ENCODE measurements at places on chromosomes 16 and 17.

DNA sequence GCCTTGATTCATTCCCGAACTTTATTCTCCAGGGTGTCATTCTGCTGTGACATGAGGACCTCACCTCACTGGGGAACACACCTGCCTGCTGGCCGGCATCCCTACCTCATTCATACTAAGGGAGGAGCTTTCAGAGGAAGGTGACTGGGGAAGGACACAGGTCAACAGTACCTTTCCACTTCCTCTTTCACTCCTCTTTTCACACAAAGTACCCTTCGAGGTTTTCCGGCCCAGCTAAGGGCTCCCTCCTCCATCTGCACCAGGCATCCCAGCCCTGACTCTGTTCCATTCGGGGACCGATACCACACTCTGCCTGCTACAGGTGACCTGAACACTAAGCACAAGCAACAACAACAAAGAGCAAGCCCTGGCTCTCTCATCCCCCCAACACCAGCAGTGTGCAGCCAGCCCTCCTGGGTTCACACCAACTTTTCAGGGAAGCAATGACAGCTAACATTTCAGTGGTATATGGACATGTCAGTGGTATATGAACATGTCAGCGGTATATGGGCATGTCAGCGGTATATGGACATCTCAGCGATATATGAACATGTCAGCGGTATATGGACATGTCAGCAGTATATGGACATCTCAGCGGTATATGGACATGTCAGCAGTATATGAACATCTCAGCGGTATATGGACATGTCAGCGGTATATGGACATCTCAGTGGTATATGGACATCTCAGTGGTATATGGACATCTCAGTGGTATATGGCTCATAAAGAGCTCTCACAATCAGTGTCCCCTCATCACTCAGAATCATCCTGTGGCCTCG is 16.0 kb downstream of the TRIM25 start:
- DNase-seq: no peak

DNA sequence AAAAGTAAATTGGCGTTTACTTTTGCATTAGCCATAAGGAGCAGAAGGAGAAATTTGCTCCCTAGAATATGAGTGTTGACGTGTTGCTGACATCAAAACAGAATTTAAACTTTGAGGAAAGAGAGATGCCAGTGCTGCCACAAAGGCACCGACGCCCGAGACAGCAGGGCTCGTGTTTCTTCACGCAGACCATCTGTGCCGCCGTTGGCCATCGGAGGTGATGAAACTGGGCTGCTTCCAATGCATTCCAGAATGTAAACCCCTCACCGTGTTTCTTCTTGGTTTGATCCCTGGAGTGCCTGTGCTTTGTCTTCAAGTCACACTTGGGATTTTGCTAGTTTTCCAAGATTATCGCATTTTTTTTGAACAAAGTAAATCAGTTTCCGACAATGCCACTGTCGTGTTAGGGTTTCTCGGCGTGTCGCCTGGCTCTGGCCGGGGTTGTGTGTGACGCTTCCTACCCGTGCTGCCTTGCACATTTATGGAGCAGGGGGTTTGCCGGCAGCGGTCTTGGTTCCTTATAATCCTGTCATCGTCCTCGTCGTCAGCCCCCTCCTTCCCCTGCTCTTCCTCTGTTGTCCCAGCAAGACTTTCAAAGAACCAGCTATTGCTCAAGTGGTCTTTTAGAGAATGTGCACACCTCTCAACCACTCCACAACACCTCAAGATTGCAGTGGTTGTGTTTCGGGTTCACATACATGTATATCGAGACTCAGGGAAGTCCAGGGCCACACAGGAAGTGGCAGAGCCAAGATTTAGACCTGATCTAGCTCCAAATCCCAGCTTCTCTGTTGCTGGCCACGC is 103.9 kb downstream of the METRNL start:
- no peak for DNase-seq

- no peak for DNase-seq
Measured at GRCh38 chr17:80802626-80803450, 188.8 kb upstream of the CHMP6 start.

DNA sequence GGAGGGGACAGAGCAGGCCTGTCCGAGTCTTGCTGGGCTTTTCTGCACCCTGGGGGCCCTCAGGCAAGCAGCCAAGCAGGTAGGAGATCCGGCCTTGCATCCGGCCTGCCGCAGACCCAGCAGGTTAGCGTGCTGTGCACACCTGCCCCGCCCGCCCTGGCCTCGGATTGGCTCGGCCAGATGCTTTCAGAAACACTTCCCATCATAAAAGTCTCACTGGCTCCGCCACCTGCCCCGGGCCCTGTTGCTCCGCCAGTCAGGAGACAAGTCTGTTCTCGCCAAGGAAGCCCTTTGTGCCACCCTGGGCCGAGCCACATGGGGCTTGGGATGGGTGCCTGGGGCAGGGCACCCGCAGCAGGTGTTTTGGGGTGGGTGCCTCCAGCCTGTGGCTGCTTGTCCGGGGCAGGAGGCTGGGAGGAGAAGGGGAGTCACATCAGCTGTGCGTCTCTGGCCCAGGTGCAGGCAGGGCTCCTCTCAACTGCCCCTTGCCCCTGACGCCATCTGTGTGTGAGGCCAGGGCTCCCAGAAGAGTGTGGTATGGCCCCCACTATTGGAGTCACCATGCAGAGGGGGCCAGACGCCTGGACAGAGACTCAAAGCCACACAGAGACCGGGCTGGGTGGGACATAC is 228.2 kb upstream of the GSE1 start:
- DNase-seq: no peak

DNA sequence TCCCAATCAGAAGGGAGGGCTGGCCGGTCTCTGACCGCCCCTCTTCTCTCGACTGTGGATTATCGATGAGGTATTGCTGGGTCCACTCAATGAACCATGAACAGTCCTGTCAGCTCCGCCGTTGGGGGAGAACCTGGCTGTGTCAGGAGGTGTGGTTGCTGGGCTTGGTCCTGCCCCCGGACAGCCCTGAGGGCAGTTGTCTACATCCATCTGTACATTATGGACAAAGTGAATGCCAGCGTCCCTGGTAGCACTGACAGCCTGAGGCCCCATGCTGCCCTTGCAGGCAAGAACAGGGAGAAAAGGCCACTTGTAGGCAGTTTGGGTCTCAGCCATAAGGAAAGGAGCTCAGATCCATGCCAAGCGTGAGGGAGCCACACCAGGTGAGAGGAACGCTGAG is 38.9 kb downstream of the ST3GAL2 start:
- DNase-seq: no peak

DNA sequence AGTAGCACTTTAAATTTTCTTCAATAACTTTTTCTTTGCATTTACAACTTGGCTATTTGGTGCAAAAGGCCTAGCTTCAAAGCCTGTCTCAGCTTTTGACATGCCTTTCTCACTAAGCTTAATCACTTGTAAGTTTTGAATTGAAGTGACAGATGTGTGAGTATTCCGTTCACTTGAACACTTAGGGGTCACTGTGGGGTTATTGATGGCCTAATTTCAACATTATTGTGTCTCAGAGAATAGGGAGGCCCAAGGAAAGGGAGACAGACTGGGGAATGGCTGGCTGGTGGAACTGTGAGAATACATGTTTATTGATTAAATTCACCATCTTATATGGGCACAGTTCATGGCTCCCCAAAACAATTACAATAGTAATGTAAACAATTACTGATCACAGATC is 84.1 kb downstream of the TAOK1 start:
- DNase-seq: no peak

DNA sequence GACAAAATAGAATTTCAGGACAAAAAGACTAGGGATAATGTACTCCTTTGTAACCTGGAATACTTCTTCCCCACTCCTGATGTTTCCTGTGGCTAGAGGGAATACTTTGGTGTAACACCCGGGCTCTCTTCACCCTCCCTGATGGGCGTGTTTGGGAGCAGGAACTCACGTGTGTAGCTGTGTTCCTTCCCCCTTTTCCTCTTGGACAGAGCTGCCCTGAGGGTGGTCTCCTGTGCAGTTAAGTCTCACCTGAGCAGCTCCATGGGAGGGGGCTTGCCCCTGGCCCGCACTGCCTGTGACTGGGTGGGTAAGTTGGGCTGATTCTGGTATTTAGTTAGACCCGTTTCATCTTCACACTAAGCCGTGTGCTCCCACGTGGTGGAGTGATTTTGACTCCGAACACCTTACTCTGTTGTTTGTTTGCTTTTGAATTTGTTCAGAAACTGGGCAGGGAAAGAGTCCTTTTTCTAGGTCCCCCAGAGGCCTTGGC is 87.9 kb downstream of the OR1D5 start:
- no peak for DNase-seq

- DNase-seq: no peak
Measured at GRCh38 chr17:38619451-38619795, 13.7 kb upstream of the SRCIN1 start.

DNA sequence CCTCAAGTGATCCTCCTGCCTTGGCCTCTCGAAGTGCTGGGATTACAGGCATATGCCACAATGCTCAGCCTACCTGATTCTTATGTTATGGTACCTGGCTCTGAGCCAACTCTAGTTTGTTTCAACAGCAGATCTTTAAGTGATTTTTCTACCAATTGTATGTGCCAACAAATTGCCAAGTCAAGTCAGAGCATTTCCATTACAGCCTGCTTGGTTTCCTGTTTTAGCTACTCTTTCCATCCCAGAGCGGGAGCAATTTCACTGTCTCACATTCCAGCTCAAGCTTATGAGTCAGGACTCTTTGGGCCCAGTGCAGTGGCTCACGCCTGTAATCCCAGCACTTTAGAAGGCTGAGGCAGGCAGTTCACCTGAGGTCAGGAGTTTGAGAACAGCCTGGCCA is 30.8 kb upstream of the RBBP6 start:
- no peak for DNase-seq

DNA sequence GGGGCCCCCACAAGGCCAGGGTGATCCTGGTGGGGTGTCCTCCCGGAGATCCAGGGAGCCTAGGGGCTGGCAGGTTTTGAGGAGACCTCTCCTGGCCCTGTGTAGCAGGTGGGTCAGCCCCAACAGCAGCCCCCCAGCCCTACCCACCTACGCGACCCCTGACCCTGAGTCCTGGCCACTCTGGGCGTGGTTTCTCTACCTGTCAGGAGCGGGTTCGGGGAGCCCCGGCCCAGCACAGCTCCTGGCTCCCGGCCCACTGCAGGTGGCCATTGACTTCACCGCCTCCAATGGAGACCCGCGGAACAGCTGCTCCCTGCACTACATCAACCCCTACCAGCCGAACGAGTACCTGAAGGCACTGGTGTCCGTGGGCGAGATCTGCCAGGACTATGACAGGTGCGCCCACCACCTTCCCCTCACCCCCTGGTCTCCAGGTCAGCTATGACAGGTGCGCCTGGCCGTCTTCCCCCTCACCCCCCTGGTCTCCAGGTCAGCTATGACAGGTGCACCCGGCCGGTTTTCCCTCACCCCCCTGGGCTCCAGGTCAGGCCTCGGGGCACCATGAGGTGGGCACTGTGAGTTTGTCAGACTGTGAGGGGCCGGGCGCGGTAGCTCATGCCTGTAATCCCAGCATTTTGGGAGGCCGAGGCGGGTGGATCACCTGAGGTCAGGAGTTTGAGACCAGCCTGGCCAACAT is 13.0 kb downstream of the CPNE7 start:
- DNase-seq: no peak

Measured in activated CD4-positive, alpha-beta T cell treated with anti-CD3 and anti-CD28 coated beads, Interleukin-2, Interleukin-6, amounts not matched to agents 100 ng/mL and 50 ng/mL, durations not matched to agents 16 hours and 8 hours (primary cell).